ENCODE measurements at places on chromosomes 5 and 9.

DNA sequence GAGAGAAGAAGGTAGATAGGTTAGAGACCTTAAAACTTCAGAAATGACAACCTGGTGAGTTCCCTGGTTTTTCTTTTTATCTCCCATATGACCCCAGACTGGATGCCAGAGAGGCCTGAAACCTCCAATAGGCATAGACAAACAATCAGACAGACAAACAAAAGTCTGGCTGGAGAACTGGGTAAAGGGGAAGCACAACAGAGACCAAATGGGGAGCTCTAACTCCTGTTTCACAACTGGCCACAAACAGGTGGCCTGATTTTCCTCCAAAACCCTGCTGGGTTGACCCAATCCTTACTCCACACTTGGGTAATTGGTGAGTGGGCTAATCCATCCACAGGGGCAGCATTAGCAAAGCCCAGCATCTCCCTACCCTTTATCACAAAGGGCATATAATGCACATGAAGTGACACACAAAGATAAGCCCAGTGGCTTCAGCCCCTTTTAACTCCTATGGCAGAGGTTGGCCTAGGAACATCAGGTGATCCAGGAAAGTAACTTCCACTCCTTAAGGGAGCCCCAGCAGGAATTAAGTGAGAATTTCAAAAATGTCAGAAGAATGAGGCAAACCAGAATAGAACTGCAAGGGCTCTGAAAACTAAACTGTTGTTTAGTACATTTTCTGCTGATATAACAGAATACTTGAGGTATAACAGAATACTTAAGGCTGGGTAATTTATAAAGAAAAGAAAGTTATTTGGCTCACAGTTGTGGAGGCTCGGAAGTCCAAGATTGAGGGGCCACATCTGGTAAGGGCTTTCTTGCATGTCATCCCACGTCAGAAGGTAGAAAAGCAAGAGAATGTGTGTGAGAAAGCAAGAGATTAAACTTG lies 60.9 kb upstream of the ROR2 start:
- no peak for DNase-seq

DNA sequence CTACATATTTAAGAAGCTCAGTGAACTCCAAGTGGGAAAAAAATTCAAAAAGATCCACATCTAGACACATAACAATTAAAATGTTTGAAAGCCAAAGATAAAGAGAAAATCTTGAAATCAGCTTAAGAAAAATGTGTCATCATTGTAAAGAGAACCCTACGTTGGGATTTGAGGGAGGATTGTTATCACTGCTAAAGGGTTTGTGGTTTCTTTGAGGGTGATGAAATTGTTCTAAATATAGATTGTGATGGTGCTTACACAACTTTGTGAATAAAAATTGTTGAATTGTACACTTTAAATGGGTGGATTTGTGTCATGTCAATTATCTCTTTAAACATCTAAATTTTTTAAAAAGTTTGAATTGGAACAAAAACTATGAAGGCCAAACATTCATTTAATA lies 92.2 kb upstream of the ADAMTS19 start:
- no peak for DNase-seq

DNA sequence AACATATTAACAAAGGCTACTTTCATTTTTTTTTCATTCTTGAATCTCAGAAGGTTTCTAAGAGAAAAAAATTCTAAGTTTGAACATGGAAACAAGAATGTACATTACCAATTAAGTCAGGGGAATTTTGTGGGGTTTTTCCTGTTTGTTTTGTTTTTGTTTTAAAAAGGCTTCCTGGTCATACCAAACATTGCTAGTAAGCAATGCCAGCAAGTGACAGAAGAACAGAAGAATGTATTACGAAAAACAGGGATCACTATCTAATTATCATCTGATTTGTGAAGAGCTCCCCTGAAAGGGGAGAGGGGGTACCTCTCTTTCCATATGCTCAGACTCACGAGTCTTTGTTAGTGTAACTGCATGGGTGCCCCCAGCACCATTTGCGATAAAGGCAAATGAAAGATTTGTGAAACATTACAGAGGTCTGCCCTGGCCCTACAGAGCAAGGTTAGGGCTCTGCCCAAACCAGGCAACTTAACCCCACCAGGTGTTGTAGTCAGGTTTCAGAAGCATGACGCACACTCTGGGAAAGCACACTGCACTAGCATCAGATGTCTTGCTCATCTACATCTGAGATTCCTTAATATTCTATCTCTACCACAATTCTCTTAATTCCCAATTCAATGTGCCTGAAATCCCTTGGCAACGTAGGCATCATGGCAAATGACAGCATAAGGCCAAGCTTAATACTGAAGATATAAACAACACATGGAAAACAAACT lies 268.2 kb downstream of the MLLT3 start:
- DNase-seq: no peak

DNA sequence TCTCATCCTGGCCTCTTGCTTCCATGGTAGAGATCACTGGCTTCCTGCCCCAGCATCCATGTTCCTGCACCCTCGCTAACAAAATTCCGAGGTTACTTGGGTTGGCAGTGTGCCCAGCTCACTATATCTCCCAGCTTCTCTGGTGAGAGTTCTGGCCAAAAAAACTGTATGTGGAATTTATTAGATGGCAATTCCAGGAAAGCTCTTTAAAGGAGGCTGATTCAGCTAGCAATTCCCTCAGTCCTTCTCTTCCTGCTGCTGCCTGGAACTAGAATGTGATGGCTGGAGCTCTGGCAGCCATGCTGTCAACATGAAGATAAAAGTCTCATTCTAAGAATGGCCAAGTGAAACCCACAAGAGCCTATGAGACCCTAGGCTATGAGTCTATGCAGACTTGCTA lies 88.8 kb downstream of the SECISBP2 start:
- DNase-seq: no peak

- DNase-seq: no peak
These were observed 29.6 kb upstream of the SLC9A3 start for GRCh38 chr5:553874-554273.

DNA sequence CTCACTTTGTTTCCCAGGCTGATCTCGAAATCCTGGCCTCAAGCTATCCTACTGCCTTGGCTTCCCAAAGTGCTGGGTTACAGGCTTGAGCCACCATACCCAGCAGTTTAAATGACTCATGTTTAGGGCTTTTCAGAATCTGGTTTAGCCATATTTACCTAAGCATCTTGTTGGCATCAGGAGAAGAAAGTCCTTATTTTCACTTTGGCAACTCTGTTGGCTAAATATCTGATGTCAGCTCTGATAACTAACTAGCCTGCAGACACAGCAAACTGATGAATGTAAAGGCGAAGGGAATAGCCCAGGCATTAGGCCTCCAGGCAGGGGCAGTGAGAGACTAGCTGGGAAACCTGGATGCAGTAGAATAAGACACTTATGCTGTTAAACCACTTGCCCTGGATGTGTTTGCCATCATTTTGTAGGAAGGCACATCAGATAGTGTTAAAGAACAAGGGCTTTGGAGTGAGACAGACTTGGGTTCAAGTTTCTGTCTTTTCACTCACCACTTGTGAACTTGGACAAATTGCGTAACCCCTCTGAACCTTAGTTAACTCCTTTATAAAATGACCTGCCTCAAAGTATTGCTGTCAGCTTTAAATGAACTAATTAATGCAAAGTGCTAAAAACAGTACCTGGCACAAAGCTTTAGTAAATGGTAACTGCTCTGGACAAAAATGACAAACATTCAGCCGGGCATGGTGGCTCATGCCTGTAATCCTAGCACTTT lies 34.7 kb upstream of the GARNL3 start:
- no peak for DNase-seq

DNA sequence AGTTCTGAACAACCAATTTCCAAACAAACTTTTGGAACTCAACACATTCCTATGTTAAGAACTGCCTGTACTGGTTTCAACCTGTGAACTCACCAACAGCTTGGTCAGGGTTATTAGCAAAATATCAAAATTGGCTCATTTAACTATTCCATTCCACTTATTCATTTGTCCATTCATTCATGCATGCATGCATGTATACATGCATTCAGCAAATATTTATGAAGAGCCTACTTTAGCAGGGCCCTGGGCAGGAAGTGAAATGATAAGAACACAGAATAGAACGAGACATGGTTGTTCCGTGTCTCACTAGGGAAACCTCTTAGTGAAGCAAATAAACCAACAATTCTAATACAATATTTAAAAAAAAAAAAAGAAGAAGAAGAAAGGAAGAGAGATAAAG lies 107.4 kb downstream of the GLIS3 start:
- DNase-seq: no peak

DNA sequence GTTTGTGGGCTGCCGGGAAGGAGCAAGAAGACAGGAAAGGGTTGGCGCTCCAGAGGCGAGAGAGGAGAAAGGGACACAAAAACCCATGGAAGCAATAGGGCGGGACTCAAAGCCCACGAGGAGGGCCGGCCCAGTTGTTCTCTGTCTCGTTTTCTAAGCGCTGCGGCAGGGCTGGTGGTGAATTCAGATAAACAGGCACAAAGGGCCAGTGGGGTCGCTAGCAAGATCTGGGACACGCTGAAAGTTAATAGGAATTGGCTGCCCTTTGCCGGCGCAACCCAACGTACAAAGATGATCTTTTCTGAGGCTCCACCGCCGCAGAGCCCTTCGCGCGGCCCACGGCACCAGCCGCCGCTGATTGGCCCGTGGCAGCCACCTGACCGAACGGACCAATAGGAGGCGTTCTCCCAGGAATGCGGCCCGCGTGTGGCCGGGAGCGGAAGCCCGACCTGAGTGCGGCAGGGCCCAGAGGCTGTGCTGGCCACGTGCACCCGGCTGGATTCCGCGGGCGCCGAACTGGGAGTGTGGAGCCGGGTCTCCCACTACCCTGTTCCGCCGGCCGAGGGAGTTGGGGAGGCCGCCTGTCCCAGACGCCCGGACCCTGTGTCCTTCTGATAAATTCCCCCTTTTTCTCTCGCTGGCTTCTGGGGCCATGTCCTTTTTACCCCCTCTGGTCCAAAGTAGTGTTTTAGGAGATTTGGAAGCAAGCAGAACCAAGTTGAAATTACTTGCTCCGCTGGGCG lies 16.8 kb upstream of the NSD1 start:
- peak; percentile 77 for DNase-seq

- no peak for DNase-seq
These were observed 152.4 kb upstream of the RAPGEF1 start for GRCh38 chr9:131892162-131892707.

- DNase-seq: no peak
These were observed 85.6 kb downstream of the ROR2 start for GRCh38 chr9:91864380-91864779.

GRCh38 chr9:109893241-109893640 lies 113.2 kb downstream of the PALM2AKAP2 start:
- DNase-seq: no peak

- no peak for DNase-seq
These were observed 22.8 kb upstream of the ZNF618 start for GRCh38 chr9:113853333-113853732.

GRCh38 chr5:32690153-32690552 lies 21.0 kb upstream of the NPR3 start:
- no peak for DNase-seq

DNA sequence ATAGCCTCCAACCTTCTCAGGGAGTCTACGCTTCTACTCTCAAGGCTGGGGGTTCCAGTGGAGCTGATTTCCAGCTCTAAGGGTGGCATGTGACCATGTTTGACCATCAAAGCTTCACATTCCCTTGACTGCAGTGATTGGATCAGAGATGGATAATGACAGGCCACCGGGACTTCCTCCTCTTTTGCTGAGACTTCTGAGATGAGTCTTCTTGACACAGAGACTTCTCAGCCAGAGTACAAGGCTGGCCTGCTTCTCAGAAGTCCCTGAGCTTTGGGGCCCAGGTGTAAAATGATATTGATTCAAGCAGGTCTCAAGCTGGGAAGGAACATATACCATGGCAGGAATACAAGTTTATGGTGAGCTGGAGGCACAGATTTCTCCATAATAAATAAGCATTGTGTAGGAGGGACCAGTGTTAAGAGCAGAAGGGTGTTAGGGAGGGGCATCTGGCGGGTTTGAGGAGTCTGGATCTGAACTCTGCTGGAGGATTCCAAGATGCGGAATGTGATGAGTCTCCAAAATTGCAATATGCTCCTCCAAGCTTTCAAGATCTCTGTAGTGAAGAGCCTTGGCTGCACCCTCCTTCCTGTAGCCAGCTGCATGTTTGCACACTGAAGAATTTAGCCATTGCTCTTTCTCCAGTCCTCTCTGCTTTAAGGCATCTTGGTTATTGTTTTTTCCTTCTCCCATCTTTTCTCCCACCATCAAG lies 41.7 kb upstream of the HSD17B4 start:
- no peak for DNase-seq

DNA sequence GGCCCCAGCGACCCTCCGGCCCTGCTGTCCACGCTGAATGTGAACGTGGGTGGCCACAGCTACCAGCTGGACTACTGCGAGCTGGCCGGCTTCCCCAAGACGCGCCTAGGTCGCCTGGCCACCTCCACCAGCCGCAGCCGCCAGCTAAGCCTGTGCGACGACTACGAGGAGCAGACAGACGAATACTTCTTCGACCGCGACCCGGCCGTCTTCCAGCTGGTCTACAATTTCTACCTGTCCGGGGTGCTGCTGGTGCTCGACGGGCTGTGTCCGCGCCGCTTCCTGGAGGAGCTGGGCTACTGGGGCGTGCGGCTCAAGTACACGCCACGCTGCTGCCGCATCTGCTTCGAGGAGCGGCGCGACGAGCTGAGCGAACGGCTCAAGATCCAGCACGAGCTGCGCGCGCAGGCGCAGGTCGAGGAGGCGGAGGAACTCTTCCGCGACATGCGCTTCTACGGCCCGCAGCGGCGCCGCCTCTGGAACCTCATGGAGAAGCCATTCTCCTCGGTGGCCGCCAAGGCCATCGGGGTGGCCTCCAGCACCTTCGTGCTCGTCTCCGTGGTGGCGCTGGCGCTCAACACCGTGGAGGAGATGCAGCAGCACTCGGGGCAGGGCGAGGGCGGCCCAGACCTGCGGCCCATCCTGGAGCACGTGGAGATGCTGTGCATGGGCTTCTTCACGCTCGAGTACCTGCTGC lies 839 bp downstream of the KCNV2 start:
- DNase-seq: no peak

- DNase-seq: no peak
These were observed 87.1 kb upstream of the TRIO start for GRCh38 chr5:14056039-14056438.

DNA sequence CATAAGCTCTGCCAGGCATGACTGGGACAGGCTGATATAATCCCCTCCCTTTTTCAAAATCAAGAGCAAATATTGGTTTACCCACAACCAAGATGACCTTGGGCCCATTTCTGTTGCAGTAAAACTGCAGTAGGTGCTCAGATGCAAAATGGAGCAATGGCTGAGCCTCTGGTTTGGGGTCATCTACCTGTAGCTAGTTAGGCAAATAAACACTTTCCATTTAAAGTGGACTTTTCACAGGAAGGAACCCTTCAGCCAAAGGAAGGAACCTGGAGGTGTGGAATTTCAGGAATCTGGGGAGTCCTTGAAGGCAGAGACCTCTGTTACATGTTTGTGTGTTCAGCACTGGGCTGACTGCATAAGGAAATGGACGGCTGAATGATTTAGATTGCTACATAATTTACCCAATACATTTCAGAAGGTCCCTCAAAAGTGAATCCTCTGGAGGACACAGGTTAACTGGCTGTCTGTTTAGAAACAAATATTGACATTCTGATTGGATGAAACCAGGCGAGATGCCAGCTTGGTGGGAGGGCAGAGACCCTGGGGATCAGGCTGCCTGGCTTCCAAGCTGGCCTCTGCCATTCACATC lies 170.1 kb upstream of the ZNF618 start:
- no peak for DNase-seq
